Stimulated activated CD8-positive, alpha-beta memory T cell treated with anti-CD3 and anti-CD28 coated beads, Interleukin-15, amount 100 ng/mL, for 4 hours (primary cell): ENCODE measurements at places on chromosomes 5 and 9.

DNA sequence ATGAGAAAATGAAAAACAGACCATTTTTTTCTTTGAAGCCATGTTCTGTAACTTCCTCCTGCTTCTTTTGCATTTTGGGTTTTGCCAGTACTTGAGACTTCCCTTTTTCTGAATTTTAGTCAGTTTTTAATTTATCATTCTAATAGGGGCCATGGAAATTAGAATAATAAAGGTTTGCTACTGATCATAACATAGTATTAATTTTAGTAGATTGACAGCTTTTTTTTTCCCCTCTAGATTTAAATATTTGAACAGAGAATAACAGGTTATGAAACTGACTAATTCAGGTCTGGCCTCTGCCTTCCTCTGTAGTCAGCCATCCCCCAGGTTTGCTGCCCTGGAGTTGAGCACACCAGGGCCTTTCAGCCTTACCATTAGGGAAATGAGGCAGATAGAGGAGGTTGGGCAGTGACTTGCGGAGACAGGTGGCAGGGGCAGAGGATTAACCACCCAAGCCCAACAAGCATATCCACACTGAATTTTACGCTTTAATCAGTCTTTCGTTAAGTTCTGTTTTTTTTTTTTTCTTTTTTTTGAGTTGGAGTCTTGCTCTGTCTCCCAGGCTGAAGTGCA lies 80.1 kb upstream of the TNFAIP8 start:
- no peak for DNase-seq

DNA sequence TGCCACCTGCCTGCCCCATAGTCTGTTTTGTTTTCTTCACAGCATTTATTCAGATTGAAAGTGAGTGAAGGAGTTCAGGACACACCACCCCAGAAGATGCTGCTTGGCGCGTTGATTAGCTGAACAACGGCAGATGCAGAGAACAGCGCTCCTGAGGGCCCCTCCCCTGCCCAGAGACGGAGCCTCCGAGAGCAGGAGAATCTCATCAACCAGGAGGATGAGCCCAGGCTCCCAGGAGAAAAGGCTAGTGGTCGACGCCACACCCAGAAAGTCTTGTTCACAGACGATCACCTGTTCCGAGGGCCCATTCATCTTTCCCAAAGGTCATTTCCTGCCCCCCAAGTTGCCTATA lies 180.4 kb upstream of the PPP1R26 start:
- no peak for DNase-seq

GRCh38 chr9:85941622-85941940 lies 635 bp downstream of the NAA35 start:
- no peak for DNase-seq

DNA sequence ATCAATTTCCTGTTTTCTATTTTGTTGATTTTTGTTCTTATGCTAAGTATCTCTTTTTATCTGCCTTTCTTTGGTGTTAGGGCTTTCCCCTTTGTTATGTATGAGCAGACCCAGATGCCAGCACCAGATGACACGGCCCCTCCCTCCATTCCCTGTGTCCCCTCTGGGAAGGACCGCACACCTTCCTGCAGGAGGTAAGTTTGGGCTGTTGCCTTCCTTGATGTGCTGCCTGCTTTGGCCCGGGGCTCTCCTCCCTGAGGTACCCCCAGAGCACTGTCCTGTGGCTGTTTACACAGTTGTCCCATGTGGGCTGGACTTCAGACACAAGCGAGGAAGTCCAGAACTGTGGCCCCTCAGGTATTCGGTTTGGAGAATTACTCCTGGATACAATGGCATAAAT lies 343.8 kb upstream of the IRX1 start:
- no peak for DNase-seq

DNA sequence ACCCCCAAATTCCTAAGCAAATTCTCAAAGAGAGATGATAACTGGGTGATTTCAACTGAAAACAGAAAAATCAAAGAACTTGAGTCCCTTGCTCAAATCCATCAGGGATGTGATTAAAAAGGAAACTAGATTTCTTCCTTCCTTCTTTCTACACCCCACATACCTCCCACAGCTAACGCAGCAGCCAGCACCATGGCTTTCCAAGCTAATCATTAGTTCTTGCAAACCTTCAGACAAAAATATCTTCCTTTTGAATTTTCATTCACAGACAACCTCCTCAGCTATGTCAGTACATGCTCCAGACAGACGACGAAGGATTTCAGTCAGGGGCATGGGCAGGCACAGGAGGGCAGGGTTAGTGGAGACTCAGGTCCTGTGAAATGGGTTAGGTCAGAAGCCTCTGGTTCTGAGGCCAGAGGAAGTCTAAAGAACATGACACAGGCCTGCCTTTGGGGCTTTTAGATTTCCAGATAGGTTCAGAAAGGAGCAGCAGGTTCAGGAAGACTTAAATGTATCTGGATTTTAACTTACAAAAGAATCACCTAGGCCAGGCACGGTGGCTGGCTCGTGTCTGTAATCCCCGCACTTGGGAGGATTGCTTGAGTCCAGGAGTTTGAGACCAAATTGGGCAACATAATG lies 173.7 kb upstream of the NFIB start:
- DNase-seq: no peak

- DNase-seq: no peak
Observed at GRCh38 chr5:93428868-93429267, 152.2 kb downstream of the NR2F1-AS1 start.

GRCh38 chr5:77990020-77990419 lies 213.9 kb upstream of the TBCA start:
- no peak for DNase-seq

GRCh38 chr5:77292026-77292757 lies 81.7 kb downstream of the PDE8B start:
- DNase-seq: no peak

DNA sequence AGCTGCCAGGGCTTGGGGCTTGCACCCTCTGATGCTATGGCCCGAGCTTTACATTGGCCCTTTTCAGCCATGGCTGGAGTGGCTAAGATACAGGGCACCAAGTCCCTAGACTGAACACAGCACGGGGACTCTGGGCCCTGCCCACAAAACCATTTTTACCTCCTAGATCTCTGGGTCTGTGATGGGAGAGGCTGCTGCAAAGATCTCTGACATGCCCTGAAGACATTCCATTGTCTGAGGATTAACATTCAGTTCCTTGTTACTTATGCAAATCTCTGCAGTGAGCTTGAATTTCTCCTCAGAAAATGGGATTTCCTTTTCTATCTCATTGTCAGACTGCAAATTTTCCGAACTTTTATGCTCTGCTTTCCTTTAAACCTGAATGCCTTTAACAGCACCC lies 337.0 kb upstream of the SMC2 start:
- DNase-seq: no peak

GRCh38 chr9:94563548-94563947 lies 8.7 kb downstream of the PCAT7 start:
- DNase-seq: no peak

- no peak for DNase-seq
Observed at GRCh38 chr9:5626727-5627634, 1.9 kb upstream of the RIC1 start.

- DNase-seq: no peak
Observed at GRCh38 chr5:133723126-133723525, 110.8 kb upstream of the FSTL4 start.

GRCh38 chr9:134867917-134868750 lies 12.5 kb upstream of the FCN2 start:
- no peak for DNase-seq
